Dorsolateral prefrontal cortex (tissue), 122 donors: ENCODE measurements at places on chromosomes 5 and 9. TPM values are rescaled to one million over a fixed set of nuclear protein-coding genes. Genes with fewer than 3 reads are reported as not detected.

The AQP3 gene
- 3.5 TPM for total RNA-seq

The GALNT10 gene
- 24.6 TPM for total RNA-seq

DNA sequence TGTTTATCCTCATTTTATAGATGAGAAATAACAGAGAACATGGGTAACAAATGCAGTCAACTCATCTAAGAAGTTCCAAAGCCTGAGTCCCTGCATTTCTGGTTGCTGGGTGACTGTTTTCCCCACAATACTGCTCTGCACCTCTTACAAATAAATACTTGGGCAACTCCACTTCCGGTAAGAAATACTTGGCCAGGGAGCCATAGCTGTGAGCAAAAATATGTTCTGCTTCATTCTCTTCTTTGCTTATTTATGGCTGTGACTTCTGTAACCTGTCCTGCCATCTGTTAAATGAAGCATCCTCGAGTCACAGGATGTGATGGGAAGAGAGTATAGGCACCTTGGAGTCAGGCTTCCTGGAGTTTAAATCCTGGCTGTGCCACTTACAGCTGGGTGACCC is 49.9 kb downstream of the GDNF start:
- DNase-seq = no peak

DNA sequence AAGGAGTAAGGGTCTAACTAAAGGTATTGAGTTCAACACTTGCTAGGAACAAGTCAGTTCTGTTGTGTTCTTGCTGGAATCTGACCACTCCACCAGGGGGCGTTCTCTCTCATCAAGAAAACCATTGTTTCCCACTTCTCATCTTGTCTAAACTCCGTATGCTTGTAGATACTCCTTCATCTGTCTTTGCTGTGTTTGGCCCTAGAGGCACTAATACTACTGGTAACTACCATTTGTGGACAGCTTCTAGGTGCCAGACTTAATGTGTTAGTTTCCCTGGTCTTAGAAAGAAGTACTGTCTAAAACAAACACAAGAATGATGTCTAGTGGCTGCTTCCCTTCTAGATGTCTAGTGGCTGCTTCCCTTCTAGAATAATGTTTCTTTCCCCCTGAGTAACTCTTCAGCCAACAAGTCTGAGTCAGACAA is 18.7 kb upstream of the PTPDC1 start:
- DNase-seq = peak; percentile 88

GRCh38 chr5:7867260-7867659 is 1.6 kb downstream of the FASTKD3 start:
- no peak for DNase-seq

- DNase-seq = no peak
Measured at GRCh38 chr5:89087128-89087527, 204.1 kb upstream of the MEF2C start.

DNA sequence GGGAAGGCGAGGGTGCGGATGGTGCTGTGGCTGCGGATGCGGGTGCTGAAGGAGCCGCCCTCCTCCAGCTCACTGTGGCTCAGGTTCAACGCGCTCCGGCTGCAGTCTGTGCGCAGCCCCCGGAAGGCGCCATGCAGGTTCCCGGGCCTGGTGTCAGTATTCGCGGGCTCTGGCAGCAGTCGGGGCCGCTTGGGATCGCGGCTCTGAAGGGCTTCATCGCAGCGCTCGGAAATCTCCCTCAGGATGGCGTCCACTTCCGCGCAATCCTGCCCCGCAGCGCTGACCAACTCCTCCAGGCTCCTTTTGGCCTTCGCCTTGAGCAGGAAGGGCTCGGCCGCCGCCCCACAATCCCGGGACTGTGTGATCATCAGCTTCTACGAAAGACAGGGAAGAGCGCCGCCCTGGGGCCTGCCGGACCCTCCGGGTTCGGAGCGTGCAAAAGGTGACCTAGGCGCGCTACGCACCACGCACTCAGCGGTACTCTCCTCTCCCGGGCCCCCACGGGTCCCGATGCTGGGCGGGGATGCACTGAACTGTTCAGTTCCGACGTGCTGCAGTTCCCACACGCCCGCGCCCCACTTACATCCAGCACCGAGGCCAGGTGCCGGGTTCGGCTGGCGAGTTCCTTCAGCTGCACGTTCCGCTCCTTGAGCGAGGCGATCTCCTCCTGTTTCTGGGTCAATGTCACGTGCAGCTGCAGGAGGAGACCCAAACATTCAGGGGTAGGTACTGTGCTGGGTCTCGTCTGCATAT is 6.5 kb downstream of the MCIDAS start:
- no peak for DNase-seq

DNA sequence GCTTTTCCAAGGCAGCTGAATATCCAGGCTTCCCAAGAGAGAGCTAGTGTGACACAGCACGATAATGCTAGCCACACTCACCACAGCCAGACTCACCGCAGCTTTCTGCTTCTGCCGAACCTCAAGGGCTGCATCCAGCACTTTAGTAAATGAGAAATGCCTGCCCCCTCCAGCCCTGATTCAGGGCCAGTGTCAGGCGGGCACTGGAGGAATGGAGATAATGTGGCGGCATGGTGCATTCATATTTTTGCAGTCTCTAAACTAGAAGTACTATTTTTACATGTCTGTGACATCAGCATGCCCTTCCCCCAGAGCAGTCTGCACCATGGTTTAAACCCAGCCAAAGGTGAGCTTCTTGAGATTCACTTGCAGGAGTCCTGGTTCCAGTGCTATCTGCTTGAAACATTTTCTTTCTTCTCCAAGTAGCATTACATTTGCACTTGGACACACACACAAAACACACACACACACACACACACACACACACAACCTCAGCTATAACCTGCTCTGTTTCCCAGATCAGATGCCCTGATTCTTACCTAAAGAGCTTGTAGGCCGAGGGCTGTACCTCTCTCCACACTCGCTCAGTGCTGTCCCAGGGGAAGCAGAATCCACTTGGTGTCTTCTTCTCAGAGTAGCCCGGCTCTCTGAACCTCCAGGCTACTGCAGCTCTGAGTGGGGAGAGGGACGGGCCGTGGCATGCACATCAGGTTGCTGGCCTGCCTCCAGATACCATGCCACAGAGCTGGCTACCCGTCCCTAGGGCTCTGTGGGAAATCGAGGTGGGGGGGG is at the start of gene FGF1:
TSS of gene FGF1 (minus strand) at position 673 of the 792 bp plus-strand sequence. CDS start 71,963 bp downstream, outside the sequence.
- DNase-seq = peak; percentile 75
